ENCODE measurements at places on chromosomes 1 and 21.

DNA sequence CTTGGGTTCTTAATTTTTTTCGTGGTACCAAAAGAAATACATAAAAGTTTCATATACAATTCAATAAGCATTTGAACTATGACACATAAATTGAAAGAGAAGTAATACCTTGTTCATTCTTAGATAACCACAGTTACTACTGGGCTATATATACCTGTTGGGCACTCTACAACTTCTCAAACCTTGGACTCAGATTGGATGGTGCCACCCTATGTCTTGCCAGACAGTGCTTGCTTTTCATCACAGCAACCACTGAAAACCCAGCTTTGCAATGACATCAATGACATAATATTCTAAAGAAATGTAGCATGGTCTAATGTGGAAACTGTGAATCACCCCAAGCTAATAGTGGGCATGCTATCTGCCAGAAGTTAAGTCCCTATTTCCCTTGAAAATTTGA, 62.8 kb upstream of the DPH5 start:
- no peak for DNase-seq

DNA sequence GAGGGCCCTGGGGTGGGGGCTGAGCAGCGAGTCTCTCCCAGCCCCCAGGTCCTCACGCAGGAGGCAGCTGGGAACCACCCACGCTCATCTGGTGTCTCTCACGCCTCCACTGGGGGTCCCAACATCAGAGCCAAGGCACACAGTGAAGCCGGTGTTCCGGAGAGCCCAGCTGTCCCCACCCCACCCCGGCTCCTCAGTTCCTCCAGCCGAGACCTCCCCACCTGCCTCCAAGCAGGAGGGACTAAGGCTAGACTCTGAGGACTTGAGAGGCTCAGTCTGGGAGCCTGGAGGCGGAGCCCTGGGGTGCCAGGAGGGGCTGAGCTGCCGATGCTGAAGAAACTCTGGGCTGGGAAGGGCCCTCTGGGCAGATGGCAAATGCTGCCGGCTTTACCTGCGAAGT, 1.6 kb upstream of the HPCA start:
- no peak for DNase-seq

- no peak for DNase-seq
Measured at GRCh38 chr1:204338360-204338759, 21.4 kb downstream of the PLEKHA6 start.

DNA sequence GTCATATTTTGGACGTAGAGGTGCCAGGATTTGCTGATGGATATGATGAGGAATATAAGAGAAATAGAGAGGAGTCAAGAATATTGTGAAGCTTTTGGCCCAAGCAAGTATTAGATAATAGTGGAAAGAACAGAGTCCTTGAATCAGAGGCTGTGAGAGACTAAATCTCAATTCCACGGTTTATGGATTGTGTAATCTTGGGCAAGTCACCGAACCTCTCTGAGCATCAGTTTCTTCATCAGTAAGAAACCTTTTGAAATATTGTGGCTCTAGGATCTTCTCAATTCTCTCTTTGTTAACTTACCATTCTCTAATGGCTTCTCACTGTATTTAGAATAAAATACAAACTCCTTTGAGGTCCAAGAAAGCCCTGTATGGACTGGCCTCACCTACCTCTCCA, 77.6 kb downstream of the RPS6KA1 start:
- no peak for DNase-seq

GRCh38 chr1:10693152-10693496, 103.3 kb downstream of the CASZ1 start:
- no peak for DNase-seq

All from stimulated activated CD4-positive, alpha-beta T cell treated with anti-CD3 and anti-CD28 coated beads, Interleukin-1b, Interleukin-23, amount 100 ng/mL, for 4 hours (primary cell).